ENCODE measurements at places on chromosomes 3 and 15. TPM values are rescaled to one million over a fixed set of nuclear protein-coding genes. Genes with fewer than 3 reads are reported as not detected.

Gene SLC28A2
- total RNA-seq = not detected

Gene SPSB4
- not detected for total RNA-seq

Gene USP50
- 0.95 TPM for total RNA-seq

DNA sequence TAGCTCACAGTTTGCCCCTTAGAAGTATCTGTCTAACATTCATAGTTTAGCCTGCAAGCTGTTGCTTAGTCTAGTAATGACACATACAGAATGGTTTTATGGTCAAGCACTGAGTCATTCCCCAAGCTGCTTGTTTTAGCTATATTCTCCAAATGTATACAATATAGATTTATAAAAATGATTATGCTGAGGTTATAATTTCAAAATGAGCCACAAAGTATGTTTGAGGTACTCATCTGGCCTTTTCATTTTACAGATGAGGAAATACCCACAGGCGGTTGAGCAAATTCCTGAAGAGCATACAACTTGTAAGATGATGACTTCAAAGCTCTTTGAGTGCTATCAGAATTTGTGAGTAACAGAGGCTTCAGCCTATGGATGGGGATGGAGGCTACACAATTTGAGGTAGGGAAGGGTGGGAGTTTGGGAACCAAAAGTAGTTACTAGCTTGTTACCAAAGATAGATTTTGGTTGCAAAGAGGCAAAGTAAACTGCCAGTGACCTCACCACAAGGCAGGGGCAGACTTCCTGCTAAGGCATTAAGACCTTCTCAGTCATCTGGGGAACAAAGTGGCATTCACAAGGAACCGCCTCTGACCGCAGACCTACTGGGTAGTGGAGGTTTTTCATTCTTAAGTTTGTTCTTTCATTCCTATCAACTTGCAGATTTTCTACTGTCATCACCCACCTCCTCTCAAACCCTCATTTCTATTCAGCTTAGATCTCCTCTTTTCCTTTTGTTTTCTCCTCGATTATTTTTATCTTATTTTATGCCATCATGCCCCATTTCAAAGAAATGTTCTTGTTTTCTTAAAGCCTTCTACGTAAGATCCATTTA is 257.2 kb upstream of the NECTIN3 start:
- DNase-seq = no peak
- no peak overlapping the region for H3K4me3 ChIP-seq
- H3K4me1 ChIP-seq = no peaks in the 10 kb centered on the region
- no peaks in the 10 kb centered on the region for H3K27me3 ChIP-seq
- no peak overlapping the region for H3K27ac ChIP-seq

GRCh38 chr15:66483131-66483566 is 14.4 kb downstream of the SNAPC5 start:
- no peaks in the 10 kb centered on the region for H3K27me3 ChIP-seq
- no peak for DNase-seq
- no peaks in the 10 kb centered on the region for H3K4me1 ChIP-seq
- no peak overlapping the region for H3K27ac ChIP-seq
- no peak overlapping the region for H3K4me3 ChIP-seq

DNA sequence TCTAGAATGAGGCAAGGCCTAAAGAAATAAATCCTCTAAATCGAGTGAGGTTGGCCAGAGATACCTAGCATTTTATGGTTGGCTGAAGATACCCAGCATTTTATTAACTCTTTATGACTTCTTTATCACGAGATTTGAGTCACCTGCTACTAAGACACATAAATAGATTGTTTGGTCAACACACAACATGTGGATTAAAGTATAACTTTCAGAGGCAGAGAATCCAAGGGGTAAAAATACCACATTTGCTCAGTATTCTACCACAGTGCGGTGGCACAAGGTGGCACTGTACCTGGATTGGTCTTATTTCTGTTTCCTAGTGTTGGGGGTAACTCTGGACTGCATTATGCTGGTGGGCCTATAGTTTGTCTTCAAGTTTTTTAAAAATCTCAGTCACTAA is 27.0 kb upstream of the VILL start:
- H3K4me3 ChIP-seq = no peak overlapping the region
- no peaks in the 10 kb centered on the region for H3K27me3 ChIP-seq
- no peak overlapping the region for H3K27ac ChIP-seq
